ENCODE measurements at places on chromosomes 12 and 14.

DNA sequence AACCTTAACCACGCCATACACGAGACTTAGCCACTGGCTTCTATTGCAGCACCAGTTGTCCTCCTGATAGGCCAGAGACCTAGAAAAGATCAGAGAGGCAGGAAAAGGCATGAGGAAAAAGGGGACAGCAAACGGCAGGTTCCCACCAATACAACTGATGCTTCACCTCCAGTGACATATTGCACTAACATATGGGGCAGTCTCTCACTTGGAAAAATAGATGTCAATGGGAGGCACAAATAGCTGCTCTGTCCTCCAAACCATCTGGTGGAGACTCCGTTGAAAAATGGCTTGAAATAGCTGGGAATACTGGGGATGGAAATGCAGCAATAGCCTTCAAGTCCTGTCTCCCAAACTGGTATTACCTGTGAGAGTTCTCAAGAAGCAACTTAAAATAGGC, 20.3 kb downstream of the SLC8A3 start:
- no peak overlapping the region for H3K4me3 ChIP-seq
- H3K27ac ChIP-seq, result no peak overlapping the region
- H3K27me3 ChIP-seq, result no peaks in the 10 kb centered on the region
- H3K36me3 ChIP-seq, result no peaks in the 10 kb centered on the region
- DNase-seq, result no peak
- H3K4me1 ChIP-seq, result no peaks in the 10 kb centered on the region

DNA sequence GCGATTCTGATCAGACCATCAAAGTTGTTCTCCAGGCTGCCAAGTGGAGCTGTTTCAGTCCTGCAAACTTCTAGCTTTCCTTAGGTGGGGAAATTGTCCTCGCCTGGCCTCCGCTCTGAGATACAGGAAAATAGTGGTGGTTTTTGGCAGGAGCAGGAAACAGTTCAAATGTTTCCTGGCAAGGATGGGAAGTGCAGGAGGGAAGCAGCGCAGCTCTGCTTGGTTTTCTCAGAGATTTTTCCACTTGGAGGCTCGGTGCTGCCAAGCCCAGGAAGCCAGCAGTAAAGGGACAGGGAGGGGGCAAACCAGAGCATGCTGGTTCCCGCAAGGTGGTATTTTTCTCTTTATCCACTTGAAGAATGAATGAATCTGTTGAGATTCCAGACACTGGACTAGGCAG, 17.0 kb downstream of the TMEM63C start:
- H3K4me3 ChIP-seq, result no peak overlapping the region
- H3K36me3 ChIP-seq, result no peaks in the 10 kb centered on the region
- no peaks in the 10 kb centered on the region for H3K4me1 ChIP-seq

GRCh38 chr12:93738199-93739058, 61.3 kb downstream of the CRADD start:
- H3K36me3 ChIP-seq, result no peaks in the 10 kb centered on the region
- H3K27me3 ChIP-seq, result no peaks in the 10 kb centered on the region
- H3K4me1 ChIP-seq, result peaks cover 15% of the 10 kb centered on the region
- no peak overlapping the region for H3K4me3 ChIP-seq
- H3K27ac ChIP-seq, result no peak overlapping the region

GRCh38 chr12:13008741-13009380, 8.8 kb upstream of the HEBP1 start:
- no peaks in the 10 kb centered on the region for H3K36me3 ChIP-seq
- H3K4me3 ChIP-seq, result no peak overlapping the region
- H3K4me1 ChIP-seq, result no peaks in the 10 kb centered on the region

DNA sequence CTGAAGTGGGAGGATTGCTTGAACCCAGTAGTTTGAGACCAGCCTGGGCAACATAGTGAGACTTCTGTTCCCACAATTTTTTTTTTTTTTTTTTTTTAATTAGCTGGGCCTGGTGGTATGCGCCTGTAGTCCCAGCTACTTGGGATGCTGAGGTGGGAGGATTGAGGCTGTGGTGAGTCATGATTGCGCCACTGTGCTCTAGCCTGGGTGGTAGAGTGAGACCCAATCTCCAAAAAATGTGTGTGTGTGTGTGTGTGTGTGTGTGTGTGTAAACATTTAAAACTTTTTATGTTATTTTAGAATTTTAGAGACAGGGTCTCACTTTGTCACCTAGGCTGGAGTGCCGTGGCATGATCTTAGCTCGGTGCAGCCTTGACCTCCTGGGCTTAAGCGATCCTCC, 6.8 kb downstream of the PPP1R36 start:
- no peak overlapping the region for H3K4me3 ChIP-seq
- no peaks in the 10 kb centered on the region for H3K27me3 ChIP-seq
- no peak for DNase-seq

DNA sequence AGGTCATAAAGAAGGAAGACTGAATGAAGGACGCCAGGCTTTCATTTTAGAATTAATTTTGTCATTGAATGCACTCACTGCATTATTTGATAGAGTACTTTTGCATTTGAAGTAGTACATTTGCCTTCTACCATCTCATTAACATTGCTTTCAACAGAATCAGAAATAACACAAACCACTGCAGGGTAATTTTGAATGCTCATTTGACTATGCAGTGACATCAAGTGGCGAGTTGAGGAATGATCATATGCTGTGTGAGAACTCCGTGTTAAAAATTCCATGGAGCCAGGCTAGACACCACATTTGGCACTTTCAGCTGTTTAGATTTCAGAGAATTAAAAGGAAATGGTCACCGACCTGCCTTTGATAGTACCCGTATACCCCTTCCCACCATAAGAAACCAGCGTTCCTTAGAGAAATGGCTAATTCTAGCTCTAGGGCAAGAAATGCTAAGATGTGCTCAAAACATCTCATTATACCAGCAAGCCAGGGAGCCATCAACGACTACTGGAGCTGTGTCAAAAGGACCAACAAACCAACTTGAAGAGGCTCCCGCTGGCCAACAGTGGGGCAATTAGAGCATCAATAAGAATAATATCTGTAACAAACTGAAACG, 16.5 kb downstream of the HEBP1 start:
- DNase-seq, result no peak
- no peak overlapping the region for H3K27ac ChIP-seq
- H3K27me3 ChIP-seq, result no peaks in the 10 kb centered on the region
- peaks cover 4% of the 10 kb centered on the region for H3K4me1 ChIP-seq
- H3K4me3 ChIP-seq, result no peak overlapping the region

DNA sequence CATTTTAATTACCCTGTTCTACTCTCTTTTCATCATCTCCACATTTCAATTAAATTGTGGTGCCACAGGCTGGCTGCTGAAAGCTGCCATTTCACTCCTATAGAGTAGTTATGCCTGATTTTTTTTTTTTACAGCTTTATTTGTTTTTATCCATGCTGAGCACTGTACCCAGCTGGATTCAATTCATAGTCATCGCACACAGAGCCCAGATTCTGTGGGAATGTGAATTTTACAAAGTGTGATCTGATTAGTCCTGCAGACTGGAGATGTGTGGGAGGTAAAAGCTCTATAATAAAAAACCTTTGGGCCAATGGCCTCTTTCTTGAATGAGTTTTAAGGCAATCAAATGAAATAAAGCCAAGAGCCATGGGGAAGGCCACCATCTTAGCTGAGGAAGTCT, 190.2 kb downstream of the ANO4 start:
- DNase-seq, result no peak
- H3K27me3 ChIP-seq, result no peaks in the 10 kb centered on the region
- no peak overlapping the region for H3K4me3 ChIP-seq
- no peaks in the 10 kb centered on the region for H3K36me3 ChIP-seq
- no peak overlapping the region for H3K27ac ChIP-seq

GRCh38 chr12:60278209-60278608, 682.4 kb downstream of the SLC16A7 start:
- DNase-seq, result no peak
- no peaks in the 10 kb centered on the region for H3K4me1 ChIP-seq
- no peaks in the 10 kb centered on the region for H3K27me3 ChIP-seq

- peak; percentile 76 for DNase-seq
- H3K4me1 ChIP-seq, result peaks cover 24% of the 10 kb centered on the region
- no peaks in the 10 kb centered on the region for H3K27me3 ChIP-seq
- peak overlapping the region; percentile 80 for H3K27ac ChIP-seq
These were observed 28.8 kb downstream of the HOXC4 start for GRCh38 chr12:54082397-54082892.

Data from large intestine (tissue), 12 donors.